ENCODE measurements at places on chromosomes 4 and X.

DNA sequence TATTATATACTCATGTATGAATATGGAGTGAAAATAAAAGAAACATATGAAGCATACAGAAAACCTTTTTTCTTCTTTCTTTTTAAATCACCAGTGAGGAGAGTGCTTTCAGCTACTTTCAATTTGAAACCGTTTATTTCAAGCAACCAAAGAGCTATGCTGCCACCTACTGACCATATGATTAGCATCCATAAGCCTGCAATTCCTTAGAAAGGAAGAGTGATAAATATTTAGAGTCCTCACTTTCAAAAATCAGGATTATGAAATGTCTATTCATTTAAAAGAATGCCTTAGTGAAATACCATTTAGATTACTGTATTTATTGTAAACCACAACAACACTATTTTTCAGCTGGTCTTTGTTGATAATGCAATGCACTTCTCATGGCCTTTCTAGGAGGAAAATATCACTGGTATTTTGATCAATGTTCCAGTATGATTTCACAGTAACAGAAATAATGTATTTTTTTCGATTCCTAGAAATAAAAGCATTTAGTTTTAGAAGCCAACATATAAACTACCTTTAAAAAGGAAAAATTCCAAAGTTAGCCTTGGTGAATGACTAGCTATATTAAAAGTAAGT, 667.6 kb downstream of the PCDH18 start:
- DNase-seq = peak; percentile 67

DNA sequence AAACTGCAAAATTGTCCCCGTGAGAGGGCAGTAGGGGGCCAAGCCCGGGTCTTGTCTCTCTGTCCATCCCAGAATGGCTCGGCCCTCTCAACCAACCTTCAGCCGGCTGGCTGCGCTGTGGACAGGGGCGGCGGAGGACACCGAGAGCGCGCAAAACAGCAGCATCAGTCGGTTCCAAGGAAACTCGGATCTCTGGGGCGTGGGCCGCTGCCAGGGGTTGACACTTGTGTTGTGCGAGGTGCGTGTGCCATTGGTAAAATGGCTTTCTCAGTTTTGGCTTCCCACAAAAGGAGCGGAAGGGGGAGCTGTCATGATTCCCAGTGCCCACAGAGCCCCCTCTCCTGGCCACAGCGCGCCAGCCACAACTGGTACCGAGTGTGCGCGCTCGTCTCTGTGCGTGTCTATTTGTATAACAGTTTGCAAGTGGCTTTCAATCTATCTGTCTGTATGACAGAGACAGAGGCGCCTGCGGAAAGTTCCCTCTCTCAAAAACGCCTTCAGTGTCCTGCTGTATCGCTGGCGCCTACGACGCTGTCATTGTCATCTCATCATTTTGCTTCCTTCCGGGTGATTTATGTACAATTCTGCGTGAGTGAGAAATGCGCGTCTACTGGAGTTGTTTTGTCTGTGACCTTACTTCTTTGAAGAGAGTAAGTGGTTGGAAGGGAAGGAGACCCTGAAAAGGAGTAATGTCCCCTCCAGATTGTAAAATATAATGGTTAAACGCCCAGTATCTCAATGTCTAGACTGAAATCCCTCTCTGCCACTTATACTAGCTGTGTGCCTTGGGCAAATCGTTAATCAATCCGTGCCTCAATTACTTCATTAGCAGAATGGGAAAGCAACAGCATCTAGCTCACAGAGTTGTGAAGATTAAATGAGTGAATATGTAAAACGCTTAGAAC, 1.8 kb downstream of the DKK2 start:
- DNase-seq = no peak

- no peak for DNase-seq
Observed at GRCh38 chr4:41074215-41074614, 140.1 kb downstream of the APBB2 start.

- no peak for DNase-seq
Observed at GRCh38 chrX:154748712-154749339, 2.1 kb downstream of the GAB3 start.

DNA sequence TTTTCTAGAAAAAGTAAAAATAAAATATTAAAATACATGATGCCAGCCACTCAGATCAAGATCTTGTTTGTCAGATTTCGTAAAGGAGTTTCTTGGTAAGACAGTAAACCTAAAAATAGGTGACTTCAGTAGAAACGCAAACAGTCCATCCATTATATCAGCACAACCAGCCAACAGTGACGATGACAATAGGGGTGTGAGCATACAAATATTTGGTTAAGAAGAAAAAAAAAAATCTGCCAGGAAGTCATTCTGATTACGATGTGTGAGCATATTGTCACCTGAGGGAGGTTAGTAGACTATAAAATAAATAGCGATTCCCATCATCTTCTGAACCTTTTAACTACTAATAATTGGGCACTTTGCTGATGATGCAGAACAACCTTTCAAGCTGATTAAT, 37.6 kb downstream of the SLC7A11 start:
- no peak for DNase-seq

- no peak for DNase-seq
Observed at GRCh38 chrX:109448282-109448938, 33.5 kb downstream of the GUCY2F start.

GRCh38 chr4:60450054-60450453, 750.1 kb upstream of the ADGRL3 start:
- DNase-seq = no peak

DNA sequence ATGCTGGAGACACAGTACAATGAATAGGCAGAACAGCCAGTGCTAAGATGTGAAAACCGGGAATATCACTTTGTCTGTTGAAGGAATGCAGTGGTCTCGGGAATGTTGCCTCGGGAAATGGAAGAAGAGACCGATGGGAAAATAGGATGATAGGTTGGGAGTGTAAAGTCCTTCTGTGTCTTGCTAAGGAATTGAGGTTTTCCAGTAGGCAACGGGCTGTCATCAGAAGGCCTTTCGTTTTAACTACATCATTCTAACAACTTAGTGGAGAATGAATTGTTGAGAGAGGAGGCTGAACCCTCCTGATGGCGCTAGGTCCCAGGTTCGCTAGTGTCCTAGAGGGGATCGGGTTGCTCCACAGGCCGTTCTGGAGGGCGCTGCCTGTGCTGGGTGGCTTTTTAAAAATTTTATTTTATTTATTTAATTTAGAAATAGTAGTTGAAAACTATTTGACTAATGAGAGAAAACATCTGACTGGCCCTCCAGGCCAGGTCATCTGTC, 730 bp downstream of the VBP1 start:
- no peak for DNase-seq

GRCh38 chr4:149183638-149184037, 632.0 kb downstream of the IQCM start:
- no peak for DNase-seq

GRCh38 chr4:154534296-154534695, 15.9 kb downstream of the PLRG1 start:
- DNase-seq = no peak

DNA sequence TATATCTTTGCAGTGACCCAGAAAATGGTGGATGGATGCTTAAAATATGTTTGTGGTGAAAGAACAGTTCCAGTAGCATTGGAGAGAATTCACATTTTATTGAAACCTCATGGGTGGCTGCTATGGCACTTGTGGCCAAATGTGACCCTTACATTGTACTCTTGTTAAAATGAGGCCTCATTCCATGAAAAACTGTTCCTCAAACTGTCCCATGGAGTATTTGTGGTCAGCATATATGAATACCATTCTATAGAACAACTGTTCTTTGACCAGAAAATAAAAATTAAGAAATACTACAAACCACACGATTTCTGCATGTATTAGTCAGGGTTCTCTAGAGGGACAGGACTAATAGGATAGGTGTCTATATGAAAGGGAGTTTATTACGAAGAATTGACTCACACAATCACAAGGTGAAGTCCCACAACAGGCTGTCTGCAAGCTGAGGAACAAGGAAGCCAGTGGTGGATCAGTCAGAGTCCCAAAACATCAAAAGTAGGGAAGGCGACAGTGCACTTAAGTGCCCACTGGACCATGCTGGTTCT, 35.1 kb downstream of the GEMIN8 start:
- DNase-seq = no peak

DNA sequence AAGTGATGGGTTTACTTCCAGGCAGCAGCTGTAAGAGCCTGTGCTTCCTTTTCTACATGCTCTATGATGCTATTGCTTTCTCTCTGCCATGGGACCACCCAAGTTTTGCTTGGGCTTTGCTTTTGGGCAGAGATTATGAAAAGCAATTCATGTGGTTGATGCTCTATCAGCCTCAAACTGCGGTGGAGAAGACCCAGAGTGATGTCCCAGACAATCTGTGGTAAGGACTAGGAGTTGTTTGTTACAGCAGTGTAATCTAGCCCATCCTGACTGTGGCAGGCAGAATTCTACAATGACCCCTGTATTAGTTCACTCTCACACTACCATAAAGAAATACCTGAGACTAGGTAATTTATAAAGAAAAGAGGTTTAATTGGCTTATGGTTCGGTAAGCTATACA, 9.2 kb upstream of the CYTL1 start:
- no peak for DNase-seq

DNA sequence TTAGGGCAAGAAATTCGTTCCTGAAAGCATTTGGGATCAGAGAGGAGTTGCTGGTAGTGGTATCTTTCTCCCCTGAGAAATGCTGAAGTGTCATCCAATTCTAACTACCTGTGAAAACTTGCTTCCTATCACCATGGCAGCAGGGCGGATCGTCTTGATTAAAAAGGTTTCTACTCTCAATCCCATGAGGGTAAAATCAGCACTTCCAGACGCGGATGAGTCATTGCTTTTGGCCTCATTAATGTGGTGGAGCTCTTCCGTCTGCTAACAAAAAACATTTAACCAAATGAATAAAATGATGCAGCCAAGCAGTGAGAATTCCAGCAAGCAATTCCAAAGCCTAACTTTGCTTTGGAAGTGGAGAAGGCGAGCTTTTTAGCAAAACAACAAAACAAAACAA, 325.6 kb downstream of the CAMK2D start:
- DNase-seq = no peak

GRCh38 chrX:115696039-115696438, 135.1 kb downstream of the PLS3 start:
- DNase-seq = no peak

DNA sequence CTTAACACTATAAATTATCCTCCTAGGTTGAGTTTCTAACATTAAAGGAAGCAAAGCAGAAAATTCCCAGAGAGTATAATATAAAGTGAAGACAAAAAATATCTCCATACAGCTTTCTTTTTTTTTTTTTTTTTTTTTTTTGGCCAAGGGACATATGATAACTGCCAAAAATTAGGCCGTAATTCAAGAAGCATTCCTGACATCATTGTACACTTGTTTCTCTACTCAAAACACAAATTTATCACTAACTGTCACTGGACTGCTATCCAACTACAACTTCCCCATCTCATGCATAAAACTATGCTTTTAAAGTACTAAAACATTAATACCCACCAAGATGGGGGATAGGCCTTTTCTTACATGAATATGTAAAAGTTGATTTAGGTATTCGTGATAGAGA, 77.2 kb downstream of the DCHS2 start:
- no peak for DNase-seq

All from right renal pelvis (tissue), 4 donors.